ENCODE measurements at places on chromosomes 16 and 17.
A peak's percentile ranks its signal among the peaks of the same experiment; 100 is the strongest.

DNA sequence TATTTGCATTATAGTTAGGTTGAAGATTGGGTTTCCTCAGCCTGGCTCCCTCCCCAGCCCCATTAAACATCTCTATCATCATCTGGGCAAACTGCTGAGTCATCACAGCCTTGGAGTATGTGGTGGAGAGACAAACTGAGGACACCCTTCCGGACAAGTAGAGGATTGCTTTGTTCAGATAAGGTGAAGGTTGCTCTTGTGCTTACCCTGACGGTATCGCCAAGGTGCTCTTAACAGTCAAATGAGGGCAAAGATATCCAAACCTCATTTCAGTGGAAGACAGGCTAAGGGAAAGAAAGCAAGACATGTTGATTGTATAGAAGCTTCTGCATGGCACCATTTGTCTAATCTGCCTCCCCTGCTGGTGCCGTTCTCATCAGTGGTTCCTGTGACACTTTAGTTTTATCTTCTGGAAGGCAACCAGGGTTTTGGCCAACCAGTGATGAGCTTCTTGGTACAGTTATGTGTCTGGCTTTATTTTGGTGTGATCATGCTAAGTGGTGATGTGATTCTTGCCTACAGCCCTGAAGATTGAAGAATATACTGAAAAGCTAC is 56.9 kb upstream of the LGALS9 start:
- H3K27me3 ChIP-seq = no peaks in the 10 kb centered on the region
- no peak overlapping the region for H3K27ac ChIP-seq
- no peak overlapping the region for H3K4me3 ChIP-seq
- H3K4me1 ChIP-seq = peaks cover 58% of the 10 kb centered on the region

- DNase-seq = no peak
- H3K27ac ChIP-seq = no peak overlapping the region
- peaks cover 13% of the 10 kb centered on the region for H3K36me3 ChIP-seq
These were observed 14.4 kb downstream of the TBKBP1 start for GRCh38 chr17:47708312-47708863.

DNA sequence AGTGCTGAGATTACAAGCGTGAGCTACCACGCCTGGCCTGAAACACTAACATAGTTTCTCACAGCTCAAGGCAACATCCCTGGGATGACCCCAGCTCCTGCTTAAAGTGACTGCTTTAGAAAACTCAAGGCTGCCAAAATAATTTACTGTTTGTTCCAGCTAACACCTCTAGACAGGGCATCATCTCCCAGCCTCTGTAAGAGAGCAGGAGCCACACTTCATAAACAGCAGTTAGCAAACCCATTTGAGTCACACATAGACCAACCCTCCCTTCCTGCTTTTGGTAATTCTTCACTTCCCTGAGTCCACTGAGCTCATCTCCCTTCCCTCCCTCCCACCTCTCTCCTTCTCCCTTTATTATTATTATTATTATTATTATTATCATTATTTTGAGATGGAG is 201.3 kb downstream of the XYLT1 start:
- H3K4me1 ChIP-seq = peaks cover 42% of the 10 kb centered on the region
- no peak for DNase-seq
- no peak overlapping the region for H3K4me3 ChIP-seq

GRCh38 chr16:69381231-69381630 is 4.6 kb downstream of the TERF2 start:
- H3K4me1 ChIP-seq = peaks cover 3% of the 10 kb centered on the region
- H3K27me3 ChIP-seq = no peaks in the 10 kb centered on the region
- no peak for DNase-seq
- H3K27ac ChIP-seq = no peak overlapping the region
- H3K36me3 ChIP-seq = peaks cover 40% of the 10 kb centered on the region

- H3K4me3 ChIP-seq = peak within 1 kb of the TSS; percentile 76
- H3K27me3 ChIP-seq = peaks cover 9% of the 10 kb centered on the region
- peaks cover 16% of the 10 kb centered on the region for H3K4me1 ChIP-seq
- H3K36me3 ChIP-seq = peaks cover 8% of the 10 kb centered on the region
- H3K27ac ChIP-seq = peak within 1 kb of the TSS; percentile 48
These were observed at the start of gene GPRC5B for GRCh38 chr16:19884611-19885450. Gene GPRC5B, minus strand, starts transcription at chr16:19884848. Its CDS starts 12,003 bp downstream, at chr16:19872845.

- no peaks in the 10 kb centered on the region for H3K36me3 ChIP-seq
- no peak overlapping the region for H3K27ac ChIP-seq
- no peak overlapping the region for H3K4me3 ChIP-seq
- H3K27me3 ChIP-seq = no peaks in the 10 kb centered on the region
These were observed 347.7 kb downstream of the NPIPA8 start for GRCh38 chr16:17988839-17989238.

GRCh38 chr16:55559233-55559632 is 7.3 kb upstream of the CAPNS2 start:
- H3K27me3 ChIP-seq = no peaks in the 10 kb centered on the region
- no peak overlapping the region for H3K27ac ChIP-seq
- H3K36me3 ChIP-seq = no peaks in the 10 kb centered on the region
- H3K4me3 ChIP-seq = no peak overlapping the region
- no peak for DNase-seq

DNA sequence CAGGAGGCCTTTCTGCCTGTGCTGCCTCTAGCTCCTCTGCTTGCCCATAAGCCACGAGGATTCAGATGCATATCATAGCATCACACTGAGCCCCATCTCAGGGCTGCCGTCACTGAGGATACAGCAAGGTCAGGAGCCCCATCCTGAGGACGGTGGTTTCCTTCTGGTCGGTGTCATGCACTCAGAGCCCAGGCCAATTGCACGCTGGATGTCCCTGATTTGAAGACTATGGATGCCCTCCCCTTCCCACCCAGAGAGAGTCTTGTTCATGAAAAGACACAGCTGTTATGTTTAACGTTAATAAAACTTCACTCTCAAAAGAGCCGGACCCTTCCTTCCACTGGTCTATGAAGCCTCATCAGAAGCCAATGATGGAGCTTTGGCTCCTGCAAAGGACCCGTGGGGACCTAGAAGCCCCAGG is 19.9 kb downstream of the COTL1 start:
- peaks cover 29% of the 10 kb centered on the region for H3K4me1 ChIP-seq
- H3K36me3 ChIP-seq = no peaks in the 10 kb centered on the region
- DNase-seq = no peak
- H3K27ac ChIP-seq = no peak overlapping the region
- H3K27me3 ChIP-seq = no peaks in the 10 kb centered on the region

- DNase-seq = no peak
- H3K27me3 ChIP-seq = no peaks in the 10 kb centered on the region
- H3K27ac ChIP-seq = no peak overlapping the region
These were observed 638 bp upstream of the LYZL6 start for GRCh38 chr17:35944151-35944550.
